ENCODE measurements at places on chromosomes 11 and 22.

- H3K4me1 ChIP-seq: no peaks in the 10 kb centered on the region
- no peak for DNase-seq
- no peaks in the 10 kb centered on the region for H3K27me3 ChIP-seq
Observed at GRCh38 chr11:120256178-120256577, 16.2 kb downstream of the POU2F3 start.

DNA sequence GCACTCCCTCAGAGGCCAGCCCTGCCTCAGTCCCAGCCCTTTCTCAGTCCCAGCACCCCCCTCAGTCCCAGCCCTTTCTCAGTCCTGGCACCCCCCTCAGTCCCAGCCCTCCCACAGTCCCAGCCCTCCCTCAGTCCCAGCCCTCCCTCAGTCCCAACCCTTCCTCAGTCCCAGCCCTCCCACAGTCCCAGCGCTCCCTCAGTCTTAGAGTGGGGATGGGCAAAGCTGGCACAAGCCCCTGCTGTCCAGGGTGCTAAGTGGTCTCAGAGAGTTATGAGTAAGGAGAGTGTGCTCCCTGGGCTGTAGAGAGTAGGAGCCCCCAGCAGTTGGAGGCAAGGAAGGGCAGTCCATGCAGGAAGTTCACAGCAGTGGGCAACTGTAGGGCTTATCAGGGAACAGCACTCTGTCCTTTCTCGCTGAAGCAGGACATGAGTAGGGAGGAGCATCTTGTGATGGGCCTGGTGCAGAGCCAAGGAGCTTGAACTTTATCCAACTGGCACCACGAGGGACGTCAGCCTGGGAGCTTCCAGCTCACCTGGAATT is 51.4 kb upstream of the CRYBB3 start:
- H3K36me3 ChIP-seq: no peaks in the 10 kb centered on the region
- peak overlapping the region; percentile 40 for H3K27ac ChIP-seq
- no peak for DNase-seq
- no peak overlapping the region for H3K4me3 ChIP-seq

DNA sequence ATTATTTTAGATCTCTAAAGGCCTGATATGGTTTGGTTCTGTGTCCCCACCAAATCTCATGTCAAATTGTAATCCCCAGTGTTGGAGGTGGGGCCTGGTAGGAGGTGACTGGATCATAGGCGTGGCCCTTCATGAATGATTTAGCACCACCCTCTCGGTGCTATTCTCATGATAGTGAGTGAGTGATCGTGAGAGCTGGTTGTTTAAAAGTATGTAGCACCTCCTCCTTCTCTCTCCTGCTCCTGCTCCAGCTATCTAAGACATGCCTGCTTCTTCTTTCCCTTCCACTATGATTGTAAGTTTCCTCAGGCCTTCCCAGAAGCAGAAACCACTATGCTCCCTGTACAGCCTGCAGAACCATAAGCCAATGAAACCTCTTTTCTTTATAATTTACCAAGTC is 114.1 kb downstream of the SERGEF start:
- no peaks in the 10 kb centered on the region for H3K27me3 ChIP-seq
- H3K4me1 ChIP-seq: no peaks in the 10 kb centered on the region
- DNase-seq: no peak
- no peaks in the 10 kb centered on the region for H3K36me3 ChIP-seq

GRCh38 chr11:69947793-69948255 is 128.6 kb upstream of the FGF3 start:
- no peak overlapping the region for H3K4me3 ChIP-seq
- H3K27ac ChIP-seq: peak overlapping the region; percentile 64
- peaks cover 21% of the 10 kb centered on the region for H3K4me1 ChIP-seq
- DNase-seq: no peak
- H3K27me3 ChIP-seq: no peaks in the 10 kb centered on the region
- no peaks in the 10 kb centered on the region for H3K36me3 ChIP-seq

DNA sequence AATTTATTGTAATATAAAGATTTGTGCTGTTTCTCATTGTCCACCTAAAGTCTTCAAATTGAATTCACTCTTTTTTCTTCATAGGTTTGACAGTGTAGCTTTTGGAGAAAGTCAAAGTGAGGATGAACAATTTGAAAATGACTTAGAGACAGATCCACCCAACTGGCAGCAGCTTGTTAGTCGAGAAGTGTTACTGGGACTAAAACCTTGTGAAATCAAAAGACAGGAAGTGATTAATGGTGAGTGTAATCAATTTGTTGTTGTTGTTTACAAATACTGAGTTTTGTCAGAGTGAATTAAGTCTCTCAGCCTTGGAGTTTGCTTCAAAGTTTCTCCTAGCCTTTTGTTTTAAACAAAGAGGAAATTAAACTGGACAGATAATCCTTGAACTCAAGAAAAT is 53.6 kb upstream of the GRIK4 start:
- no peaks in the 10 kb centered on the region for H3K27me3 ChIP-seq
- no peaks in the 10 kb centered on the region for H3K4me1 ChIP-seq
- no peak overlapping the region for H3K27ac ChIP-seq
- no peak for DNase-seq
- H3K4me3 ChIP-seq: no peak overlapping the region
- H3K36me3 ChIP-seq: peaks cover 98% of the 10 kb centered on the region

DNA sequence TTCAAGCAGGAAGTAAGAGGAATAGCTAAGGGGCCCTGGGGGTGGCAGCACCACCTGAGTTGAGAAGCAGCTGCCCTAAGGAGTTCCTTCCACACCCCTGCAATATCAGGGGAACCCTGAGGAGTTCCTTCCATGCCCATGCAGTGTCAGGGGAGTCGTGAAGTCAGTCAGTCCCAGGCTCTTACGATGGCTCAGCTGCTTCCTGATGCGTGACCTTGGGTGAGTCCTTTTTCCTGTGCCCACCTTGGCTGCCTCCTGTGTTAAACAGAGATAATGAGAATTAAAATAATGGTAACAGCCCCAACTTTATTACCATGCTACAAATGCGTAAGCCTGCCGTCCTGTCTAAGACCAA is 181.1 kb downstream of the MIAT start:
- no peak for DNase-seq
- H3K27me3 ChIP-seq: no peaks in the 10 kb centered on the region
- H3K36me3 ChIP-seq: no peaks in the 10 kb centered on the region
- H3K4me1 ChIP-seq: peaks cover 18% of the 10 kb centered on the region
- H3K27ac ChIP-seq: no peak overlapping the region

DNA sequence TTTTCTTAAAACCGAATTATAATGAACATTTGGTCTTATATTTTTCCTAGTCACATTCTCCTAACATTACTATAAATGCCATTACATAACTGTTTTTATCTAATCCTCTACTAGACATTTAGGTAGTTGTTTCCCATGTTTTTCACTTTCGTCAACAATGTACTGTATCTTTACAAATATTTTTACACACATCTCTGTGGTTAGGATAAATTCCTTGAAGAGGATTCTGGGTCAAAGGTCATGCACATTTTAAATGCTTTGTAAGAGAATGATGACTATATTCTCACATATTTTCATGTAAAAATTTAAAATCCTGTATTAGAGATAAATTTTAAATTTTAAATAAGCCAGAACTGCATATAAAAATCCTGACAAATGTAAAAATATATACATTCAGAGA is 61.3 kb upstream of the CLNS1A start:
- no peak overlapping the region for H3K27ac ChIP-seq
- no peak overlapping the region for H3K4me3 ChIP-seq
- H3K36me3 ChIP-seq: peaks cover 34% of the 10 kb centered on the region
- H3K27me3 ChIP-seq: no peaks in the 10 kb centered on the region
- no peak for DNase-seq

DNA sequence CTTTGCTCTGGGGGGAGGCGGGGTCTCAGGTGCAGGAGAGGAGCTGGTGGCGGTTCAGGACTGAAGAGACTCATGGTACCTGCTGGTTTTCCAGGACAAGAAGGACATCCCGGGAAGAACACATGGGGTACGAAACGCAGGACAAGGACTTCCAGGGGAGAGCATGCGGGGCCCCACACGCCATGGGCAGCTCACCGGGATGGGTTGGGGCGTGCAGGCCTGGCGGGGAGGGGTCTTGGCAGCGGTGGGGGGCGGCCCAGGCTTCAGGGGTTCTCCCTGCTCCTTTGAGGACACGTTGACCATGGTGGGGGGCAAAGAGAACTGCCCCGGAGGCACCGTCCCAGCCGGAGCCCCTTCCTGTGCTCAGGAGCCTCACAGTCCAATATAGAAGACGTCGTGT is 673.2 kb downstream of the BRD1 start:
- no peak for DNase-seq
- no peaks in the 10 kb centered on the region for H3K27me3 ChIP-seq
- no peaks in the 10 kb centered on the region for H3K4me1 ChIP-seq

DNA sequence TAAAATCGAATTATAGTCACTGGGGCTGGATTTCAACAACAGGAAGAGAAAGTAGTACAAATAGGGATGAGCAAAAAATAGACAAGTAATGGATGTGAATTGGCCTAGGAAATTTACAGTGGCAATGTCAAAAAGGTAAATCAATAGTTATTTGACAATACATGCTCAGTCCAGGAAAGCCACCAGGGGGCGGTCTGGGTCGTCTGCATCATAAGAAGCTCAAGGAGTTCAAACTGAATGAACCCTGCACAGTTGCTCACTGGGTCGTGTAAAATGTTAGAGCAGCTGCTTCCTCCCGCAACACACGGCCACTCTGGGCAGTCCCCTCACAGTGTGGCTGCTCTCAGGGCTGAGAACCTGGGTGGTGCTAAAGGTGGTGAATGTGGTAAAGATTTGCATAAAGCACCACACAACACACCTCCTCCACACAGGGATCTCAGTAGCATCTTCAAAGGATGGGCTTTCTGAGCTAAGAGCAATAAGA is 85.9 kb downstream of the ZNF280B start:
- H3K4me1 ChIP-seq: no peaks in the 10 kb centered on the region
- H3K4me3 ChIP-seq: no peak overlapping the region
- no peaks in the 10 kb centered on the region for H3K36me3 ChIP-seq
- DNase-seq: no peak

- H3K36me3 ChIP-seq: peaks cover 11% of the 10 kb centered on the region
- DNase-seq: no peak
- peaks cover 21% of the 10 kb centered on the region for H3K4me1 ChIP-seq
- H3K4me3 ChIP-seq: no peak overlapping the region
- no peak overlapping the region for H3K27ac ChIP-seq
- H3K27me3 ChIP-seq: no peaks in the 10 kb centered on the region
Observed at GRCh38 chr22:31253949-31254348, 38.3 kb downstream of the PIK3IP1 start.

DNA sequence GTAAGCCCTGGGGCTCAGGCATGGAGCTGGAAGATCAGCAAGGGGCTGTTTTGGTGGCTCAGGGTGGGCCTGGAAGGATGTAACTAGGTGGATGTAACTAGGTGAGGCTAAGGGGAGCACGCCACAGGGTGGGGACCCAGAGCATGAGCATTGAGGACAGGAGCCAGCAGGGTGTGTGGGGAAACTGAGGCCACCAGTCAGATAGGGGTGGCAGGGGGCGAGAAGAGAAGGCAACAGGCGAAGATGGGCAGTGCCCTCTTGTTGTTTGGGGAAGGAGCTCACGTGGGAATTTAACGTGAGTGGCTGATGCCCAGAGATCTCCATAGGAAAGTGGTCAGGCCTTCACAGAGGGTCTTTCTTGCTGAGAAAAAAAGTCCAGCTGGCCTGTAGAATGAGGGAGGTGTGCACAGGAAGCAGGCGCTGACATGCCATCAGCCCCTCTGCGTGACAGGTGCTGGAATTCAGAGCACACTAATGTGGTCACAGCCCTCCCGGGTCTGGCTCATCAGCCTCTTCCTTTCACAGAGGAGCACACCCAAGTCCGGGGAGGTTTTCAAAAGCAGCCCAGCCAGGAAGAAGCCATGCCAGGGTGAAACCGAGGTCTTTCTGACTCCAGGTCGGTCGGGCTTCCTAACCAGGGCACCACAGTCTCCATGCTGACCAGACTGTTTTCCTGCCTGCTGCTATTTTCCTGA is 54.6 kb upstream of the PAX6 start:
- H3K4me3 ChIP-seq: no peak overlapping the region
- H3K27ac ChIP-seq: no peak overlapping the region
- H3K27me3 ChIP-seq: peaks cover 16% of the 10 kb centered on the region
- DNase-seq: no peak

GRCh38 chr22:49412236-49412635 is 415.4 kb downstream of the BRD1 start:
- H3K27me3 ChIP-seq: peaks cover 2% of the 10 kb centered on the region
- no peaks in the 10 kb centered on the region for H3K36me3 ChIP-seq
- H3K4me3 ChIP-seq: no peak overlapping the region
- DNase-seq: no peak
- H3K4me1 ChIP-seq: no peaks in the 10 kb centered on the region

DNA sequence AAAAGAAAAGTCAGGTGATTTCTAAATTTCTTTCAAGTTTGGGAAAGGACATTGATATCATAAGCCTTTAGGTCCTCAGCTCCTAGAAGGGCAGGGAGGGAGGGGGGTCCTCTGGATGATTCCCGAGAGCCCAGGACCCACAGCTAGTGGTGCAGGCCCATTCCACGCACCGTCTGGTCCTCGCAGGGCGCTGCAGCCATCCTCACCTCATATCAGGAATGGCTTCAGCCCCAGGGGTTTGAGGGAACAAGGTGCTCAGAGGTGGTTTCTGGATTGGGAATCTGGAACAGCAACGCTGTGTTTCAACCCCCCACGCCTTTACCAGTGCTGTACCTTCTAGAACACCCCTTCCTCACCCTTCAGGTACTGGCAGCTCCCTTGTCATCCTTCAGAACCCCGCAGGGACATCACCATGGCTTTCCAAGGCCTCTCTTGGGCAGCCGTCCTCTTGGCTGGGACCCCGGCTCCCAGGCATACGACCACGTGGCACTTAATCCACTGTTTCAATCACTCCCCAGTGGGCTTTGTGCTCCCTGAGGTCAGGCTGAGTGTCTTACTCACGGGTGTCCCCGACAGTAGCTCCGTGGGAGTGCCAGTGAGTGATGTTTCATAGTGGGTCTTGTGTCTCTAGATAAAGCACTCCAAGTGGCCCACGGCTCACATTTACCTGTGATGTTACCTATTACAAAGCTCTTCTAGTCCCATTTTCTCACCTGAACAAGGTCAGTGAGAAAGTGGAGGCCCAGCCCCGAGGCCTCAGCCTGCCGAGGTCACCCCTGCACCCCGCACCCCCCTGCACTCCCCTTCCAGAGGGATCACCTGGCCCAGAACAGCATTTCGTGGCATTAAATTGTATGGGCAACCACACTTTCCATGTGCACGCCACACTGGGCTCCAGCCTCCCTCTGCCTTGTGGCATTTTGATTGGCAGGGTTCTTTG is 93.9 kb downstream of the MORC2 start:
- no peak overlapping the region for H3K4me3 ChIP-seq
- H3K27me3 ChIP-seq: no peaks in the 10 kb centered on the region
- no peaks in the 10 kb centered on the region for H3K36me3 ChIP-seq
- no peaks in the 10 kb centered on the region for H3K4me1 ChIP-seq

DNA sequence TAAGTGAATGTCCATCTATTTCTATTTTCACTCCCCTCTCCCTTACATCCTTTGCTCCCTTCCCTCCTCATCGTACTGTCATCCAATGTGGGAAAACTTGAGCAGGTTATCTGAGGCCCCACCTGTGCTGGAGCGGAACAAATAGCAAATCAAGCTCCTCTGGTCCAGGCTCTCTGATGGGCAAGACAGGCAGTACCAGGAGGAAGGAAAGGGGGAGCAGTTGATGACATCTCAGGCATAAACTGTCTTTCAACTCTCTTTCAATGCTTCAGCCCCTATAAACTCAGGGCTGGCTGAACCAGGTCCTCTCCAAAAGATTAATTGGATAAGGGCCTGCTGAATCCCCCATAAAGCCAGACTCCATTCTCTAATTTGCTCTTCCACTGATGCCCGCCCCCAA is 1.5 kb upstream of the CCKBR start:
- H3K4me1 ChIP-seq: peaks cover 15% of the 10 kb centered on the region
- no peak overlapping the region for H3K4me3 ChIP-seq
- H3K36me3 ChIP-seq: no peaks in the 10 kb centered on the region
- no peak for DNase-seq

All from tibial artery (tissue), 4 donors.